ENCODE measurements at places on chromosomes 6 and 20.

DNA sequence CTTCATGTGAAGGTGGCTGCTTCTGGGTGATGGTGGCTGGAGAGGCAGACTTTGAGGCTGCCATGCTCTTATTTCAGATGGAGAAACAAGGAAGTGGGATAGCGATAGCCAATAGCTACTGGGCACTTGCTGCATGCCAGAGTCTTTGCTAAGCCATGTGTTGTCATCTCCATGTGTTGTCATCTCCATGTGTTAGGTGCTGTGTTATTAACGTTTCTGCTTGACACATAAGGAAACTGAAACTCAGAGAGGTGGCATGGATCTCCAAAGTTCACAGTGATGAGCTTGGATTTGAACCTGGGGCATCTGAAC is 16.9 kb downstream of the KIAA1755 start:
- DNase-seq, result no peak

- no peak for DNase-seq
Measured at GRCh38 chr6:105024803-105025202, 67.9 kb downstream of the LIN28B start.

- no peak for DNase-seq
Measured at GRCh38 chr20:39453890-39454289, 491.7 kb downstream of the DHX35 start.

DNA sequence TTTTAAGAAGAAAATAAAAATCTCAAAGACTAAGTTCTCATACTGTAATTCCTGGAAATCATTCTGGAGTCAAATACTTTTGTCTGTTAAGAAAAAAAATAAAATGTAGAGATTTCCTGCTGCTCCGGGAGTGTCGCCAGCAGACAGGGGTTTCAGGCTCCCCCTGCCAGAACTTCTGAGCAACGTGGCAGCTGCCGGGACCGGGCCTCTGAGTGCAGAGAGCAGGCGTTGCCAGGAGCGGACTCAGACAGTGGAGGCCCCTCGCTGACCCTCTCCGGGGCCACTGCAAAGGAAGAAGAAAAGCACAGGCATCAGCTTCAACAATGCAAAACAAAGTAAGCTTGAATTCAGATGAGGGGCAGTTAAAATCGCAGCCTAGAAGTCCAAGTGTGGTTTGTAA is 95.5 kb downstream of the THBS2 start:
- no peak for DNase-seq

DNA sequence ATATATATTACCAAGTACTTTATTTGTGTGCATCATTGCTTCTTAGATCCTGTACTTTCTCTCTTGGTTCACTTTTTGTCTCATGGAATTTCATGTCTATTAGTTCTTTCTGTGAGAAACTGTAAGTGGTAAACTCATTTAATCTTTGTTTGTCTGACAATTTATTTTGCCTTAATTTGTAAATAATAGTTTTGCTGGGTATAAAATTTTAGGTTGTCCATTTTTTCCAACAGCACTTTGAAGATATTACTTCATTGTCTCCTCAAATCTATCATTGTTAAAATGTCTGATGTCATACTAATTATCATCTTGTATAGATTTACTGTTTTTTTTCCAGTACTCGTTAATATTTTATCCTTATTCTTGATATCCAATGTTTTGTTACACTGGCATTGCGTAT is 205.2 kb upstream of the CDYL start:
- no peak for DNase-seq

DNA sequence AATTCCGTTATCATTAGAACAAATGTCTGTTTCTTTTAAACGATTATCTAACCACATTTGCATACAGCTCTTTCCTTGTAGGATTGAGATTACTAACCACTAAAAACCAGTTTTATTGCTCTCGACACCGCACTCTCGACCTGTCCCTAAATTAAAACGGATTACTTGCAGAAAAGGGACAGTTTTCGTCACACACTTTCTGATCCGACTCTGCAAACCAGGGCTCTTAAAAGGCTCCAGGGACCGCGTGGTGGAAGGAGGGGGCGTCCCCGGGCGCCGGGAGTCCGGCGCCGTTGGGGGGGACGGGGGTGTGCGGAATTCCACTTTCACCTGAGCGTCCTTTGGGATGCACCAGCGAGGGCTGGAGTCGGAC is 731 bp downstream of the MAK start:
- DNase-seq, result no peak

GRCh38 chr6:69887714-69888345 is 21.5 kb downstream of the COL19A1 start:
- DNase-seq, result no peak

GRCh38 chr6:132933090-132933489 is 118.7 kb downstream of the RPS12 start:
- DNase-seq, result peak; percentile 40

DNA sequence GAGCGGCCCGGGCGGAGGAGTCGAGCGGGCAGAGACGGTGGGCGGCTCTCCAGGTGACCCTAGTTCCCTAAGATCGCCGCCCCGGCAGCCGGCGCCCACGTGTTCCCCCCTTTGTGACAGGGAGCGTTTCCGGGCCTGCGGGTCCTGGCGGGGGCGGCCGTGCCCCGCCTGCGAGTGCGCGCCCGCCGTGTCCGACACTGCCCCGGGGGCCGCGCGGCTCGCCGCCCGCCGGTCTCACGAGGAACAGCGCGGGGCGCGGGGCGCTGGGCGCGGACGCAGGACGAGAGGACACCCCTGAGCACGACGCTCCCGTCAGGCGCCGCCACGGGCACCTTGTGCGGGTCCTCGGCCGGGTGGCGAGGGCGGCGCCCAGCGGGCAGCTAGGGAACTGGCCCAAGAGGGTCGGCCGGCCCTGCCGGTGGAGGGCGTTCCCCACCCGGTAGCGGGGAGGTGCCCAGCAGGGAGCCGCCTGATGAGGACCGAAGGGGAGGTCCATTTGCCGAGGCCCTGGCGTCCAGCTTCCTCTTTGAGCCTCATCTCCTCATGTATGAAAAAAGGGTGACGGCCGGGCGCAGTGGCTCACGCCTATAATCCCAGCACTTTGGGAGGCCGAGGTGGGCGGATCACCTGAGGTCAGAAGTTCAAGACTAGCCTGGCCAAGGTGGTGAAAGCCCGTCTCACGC is at the start of gene VARS1:
Gene VARS1, minus strand, starts transcription at position 137 of the 683 bp plus-strand sequence. CDS start 535 bp downstream, outside the sequence.
- peak; percentile 90 for DNase-seq

- DNase-seq, result no peak
Measured at GRCh38 chr6:101286146-101286545, 107.4 kb upstream of the GRIK2 start.

- no peak for DNase-seq
Measured at GRCh38 chr6:160265869-160266476, 7.4 kb upstream of the SLC22A2 start.

DNA sequence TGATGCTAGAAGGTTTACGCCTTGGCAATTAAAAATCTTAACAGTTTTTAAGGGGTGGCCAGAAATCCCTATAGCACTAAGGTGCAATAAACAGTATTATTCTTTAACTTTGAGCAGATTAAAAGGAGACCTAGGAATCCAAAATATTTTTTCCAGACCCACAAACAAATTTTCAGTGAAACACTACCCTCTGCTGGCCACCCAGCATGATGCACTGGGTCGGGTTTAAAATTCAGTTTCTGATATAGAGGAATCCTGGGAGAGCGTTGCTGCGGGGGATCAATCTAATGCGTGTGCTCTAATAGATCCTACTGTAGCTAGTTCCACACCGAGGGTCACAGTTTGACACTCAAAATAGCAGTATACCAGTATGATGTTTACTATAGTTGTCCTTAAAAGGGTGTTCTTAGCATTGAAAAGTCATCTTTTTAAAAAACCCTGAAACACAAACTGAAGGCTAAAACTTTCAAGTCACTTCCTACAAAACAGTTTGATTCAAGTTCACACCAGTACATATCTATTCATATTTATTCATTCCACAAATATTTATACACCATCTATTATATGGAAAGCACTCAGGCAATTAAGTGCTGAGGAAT is 10.2 kb downstream of the UBE3D start:
- peak; percentile 67 for DNase-seq

DNA sequence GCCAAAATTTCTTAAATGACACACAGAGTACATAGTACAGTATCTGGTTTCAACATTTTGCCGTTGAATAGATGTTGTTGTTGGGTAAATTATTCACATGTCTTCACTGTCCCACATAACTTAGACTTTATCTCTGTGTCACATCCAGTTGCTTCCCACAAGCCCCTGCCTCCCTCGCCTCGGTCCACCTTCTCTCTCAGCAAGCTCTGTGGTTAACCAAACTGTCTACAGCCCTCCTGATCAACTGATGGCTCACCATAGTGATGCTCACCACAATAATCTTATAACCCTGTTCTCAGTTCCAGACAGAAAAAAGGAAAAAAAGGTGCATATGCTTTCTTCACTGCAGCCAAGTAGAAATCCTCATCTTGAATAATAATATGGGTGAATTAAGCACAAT is 23.0 kb downstream of the IL17F start:
- DNase-seq, result no peak

DNA sequence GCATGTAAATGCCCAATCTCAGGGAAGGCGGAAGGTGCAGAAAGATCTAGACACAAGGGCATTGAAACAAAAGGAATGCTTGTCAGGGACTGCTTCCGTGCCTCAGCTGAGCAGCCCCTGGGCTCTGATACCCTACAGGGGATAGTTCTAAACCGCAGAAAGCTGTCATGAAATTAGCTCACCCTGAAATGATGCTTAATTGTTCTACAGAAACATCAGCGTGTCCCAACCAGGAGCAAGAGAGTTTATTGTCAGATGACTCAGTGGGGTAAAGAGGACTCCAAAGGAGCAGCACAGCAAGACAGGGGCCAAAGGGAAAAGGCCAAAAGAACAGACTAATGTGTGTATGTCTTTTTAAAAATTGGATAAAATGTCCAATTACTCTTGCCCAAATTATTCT is 258.4 kb upstream of the JARID2 start:
- DNase-seq, result no peak

- DNase-seq, result no peak
Measured at GRCh38 chr6:25954756-25955155, 7.8 kb upstream of the TRIM38 start.

DNA sequence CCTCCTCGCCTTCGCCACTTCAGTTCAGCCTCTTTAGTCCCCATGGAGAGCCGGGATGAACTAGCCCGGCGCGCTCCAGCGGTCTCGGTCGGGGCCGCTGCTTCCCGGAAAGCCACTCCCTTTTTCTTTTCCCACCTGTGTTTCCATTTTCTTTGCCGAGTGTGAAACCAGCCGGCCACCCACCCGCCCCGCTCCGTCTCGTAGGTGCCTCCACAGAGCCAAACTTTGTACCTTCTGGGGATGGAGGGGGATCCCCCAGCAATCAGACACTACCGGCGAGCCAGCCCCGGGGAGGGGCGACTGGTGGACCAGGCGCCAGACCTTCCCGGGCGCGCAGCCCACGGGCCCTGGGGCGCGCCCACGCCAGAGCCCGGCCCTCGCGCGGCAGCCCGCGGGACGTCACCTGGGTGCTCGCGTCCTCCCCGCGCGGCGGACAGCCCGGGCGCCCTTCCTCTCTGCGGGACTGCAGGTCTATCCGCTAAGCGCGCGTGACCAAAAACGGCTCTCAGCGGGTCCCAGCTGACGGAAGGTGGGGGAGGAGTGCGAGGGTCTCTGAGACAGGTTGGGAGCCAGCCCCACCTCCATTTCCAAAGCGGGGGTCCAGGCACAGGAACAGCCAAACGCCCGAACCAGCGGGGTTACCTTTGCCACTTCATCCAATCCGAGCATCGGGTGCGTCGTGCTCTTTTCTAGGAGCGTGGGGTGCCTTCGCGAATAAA is at the start of gene MCHR2:
Gene MCHR2, minus strand, starts transcription at position 691 of the 719 bp plus-strand sequence. CDS start 38,076 bp downstream, outside the sequence.
- DNase-seq, result no peak

DNA sequence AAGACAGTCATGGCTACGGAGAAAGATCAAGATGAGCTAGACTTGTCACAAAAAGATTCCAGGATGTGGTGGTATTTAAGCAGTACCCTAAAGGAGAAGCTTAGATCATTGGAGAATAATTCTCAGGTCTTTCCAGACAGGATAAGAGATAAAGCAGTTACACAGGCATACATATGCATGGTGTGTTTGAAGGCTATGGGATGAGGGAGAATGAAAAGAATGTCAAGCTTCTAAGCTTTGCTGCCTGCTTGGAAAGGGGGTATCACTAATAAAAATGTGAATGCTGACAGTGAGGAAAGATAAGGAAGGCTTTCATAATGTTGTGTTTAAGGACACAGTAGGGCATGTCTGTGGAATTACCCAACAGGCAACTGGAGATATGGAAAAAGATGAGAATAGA is 28.1 kb downstream of the RWDD2A start:
- DNase-seq, result no peak

GRCh38 chr6:141483598-141484061 is 649.1 kb upstream of the GJE1 start:
- no peak for DNase-seq

- DNase-seq, result no peak
Measured at GRCh38 chr20:37562695-37563480, 35.2 kb upstream of the BLCAP start.

- no peak for DNase-seq
Measured at GRCh38 chr6:106143665-106144064, 57.5 kb downstream of the PRDM1 start.

GRCh38 chr6:33607784-33608161 is 13.3 kb upstream of the ITPR3 start:
- no peak for DNase-seq

- no peak for DNase-seq
Measured at GRCh38 chr20:6786548-6786947, 19.1 kb downstream of the BMP2 start.

DNA sequence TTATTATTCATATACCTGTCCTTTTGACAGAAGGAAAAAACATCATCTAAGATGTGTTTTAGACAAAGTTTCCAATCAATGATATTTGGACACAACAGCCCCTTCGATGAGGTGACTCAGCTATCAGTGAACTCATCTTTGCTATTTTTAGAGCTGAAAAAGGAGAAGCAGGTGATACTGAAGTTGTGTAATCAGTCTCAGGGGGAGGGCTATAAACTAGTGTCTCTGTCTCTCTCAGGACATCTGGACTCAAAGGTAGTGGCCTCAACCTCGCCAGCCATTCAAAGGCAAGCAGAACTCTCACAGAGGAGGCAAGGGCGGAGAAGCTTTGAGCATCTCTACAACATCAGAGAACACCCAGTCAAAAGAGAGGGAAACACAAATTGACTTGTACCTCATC is 135.4 kb downstream of the BFSP1 start:
- no peak for DNase-seq

GRCh38 chr20:32296819-32297420 is 19.5 kb downstream of the KIF3B start:
- no peak for DNase-seq

DNA sequence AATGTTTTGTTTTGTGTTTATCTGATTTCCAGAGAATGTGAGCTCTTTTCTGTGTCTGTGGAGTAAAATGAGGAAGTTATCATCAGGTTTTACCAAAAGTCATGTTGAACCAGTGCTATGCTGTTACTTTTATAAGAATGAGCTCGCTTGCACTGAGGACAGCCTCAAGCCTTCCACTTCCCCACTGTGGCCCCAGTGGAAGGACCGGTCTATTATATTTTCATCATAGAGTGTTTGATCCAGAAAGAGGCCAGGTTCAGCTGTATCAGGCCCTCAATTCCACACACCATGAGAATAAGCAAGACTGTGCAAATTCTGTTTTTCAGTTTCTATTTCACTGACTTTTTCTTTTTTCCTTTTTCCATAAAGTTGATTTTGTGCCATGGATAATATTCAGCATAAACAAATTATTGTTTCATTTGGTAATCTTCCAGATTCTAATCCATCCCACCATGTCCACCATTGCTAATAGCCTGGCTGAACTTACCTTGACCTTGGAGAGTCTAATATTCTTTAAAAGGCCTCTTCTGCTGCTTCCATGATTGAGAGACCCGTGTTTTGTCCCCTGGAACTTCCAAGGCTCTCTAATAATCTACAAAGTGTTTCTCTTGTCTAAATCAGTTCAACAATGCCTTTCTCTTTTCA is 286.2 kb downstream of the THBS2 start:
- DNase-seq, result no peak

GRCh38 chr6:152130441-152130840 is 323.0 kb downstream of the ESR1 start:
- no peak for DNase-seq

All from midbrain (tissue), 1 donor.